ENCODE measurements at places on chromosomes 3 and 15.

DNA sequence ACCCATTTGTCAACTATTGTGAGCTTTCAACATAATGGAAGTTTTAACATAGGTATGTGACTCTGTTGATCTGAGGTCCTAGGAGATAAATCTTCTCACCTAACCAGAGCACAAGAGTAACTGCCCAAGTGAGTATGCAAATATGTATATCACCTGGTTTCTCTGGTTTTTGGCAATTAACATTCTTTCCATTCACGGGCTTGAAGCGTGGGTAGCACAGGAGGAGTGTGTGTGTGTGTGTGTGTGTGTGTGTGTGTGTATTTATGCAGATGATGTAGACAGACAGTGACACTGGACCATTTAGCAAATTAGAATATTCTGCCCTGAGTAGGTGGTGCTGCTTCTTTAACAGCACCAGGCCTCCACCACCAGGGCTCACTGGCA is 15.0 kb downstream of the EPHB1 start:
- no peak for DNase-seq

DNA sequence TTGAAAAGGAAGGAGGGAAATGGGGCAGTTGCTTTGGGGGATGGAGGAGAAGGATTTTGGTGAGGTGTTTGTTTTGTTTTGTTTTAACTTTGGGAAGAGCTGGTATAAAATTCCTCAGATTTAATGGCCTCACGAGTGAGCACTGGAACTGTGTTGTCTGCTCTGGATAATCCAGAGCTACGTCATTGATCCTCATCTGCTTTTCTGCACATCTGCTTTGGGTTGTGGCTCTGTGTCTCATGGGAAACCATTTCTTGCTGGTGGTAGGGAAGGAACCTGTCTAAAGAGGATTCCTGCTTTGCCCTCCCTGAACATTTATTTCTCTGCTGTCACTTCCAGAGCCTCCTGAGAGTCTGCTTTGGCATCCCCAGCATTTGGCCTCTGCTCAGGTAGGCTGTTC is 3.1 kb downstream of the SNRK start:
- no peak for DNase-seq

- DNase-seq: no peak
Measured at GRCh38 chr3:186181901-186182300, 73.0 kb upstream of the ETV5 start.

DNA sequence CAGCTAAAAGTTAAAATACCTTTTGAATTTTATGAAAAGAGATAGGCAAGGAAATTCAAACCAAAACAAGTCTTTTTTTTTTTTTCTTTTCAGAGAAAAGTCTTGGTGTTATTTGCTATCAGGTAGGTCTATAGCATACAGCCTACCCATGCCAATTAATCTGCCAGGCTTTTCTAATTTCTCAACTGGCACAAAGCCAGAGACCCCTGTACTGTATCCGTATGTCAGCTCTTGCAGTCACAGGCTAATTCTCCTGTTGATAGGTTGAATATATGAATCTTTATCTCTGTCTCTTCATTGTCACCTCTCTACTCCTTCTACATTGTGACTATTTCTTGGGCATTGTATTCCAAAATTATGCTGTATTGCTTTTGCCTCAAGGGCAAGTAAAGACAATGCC is 133.4 kb downstream of the IL5RA start:
- DNase-seq: no peak

- DNase-seq: no peak
Measured at GRCh38 chr3:46845397-46845859, 17.8 kb downstream of the MYL3 start.

DNA sequence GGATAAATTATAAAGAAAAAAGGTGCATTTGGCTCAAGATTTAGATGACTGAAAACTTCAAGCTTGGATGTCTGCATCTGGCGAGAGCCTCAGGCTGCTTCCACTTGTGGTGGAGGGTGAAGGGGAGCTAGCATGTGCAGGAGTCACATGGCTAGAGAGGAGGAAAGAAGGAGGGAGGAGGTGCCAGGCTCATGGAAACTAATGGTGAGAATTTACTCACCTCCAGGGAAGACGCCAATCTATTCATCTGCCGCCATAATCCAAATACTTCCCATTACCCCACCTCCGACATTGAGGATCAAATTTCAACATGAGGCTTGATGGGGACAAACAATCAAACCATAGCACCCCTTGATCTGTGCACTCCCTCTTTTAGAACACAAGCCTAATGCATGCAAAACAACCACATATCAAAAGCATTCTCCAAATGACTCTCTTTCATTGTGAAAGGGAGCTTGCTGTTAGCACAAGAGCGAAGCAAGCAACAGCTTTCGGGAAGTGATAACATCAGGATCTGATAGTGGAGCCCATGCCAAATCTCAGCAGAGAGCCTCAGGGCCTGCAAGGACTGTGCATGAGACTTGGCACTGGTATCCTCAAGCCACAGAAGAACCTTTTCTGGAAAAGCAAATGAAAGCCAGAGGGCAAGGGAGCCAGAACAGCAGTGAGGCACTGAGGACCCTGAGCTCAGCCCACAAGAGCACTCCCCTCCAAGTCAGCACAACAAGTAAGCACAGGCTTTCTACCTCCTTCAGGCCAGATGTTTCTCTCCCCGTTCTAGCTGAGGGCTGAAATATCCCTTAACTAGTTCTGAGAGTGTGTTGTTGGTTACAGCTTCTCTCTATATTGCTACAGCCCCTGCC is 50.2 kb upstream of the THBS1 start:
- no peak for DNase-seq

DNA sequence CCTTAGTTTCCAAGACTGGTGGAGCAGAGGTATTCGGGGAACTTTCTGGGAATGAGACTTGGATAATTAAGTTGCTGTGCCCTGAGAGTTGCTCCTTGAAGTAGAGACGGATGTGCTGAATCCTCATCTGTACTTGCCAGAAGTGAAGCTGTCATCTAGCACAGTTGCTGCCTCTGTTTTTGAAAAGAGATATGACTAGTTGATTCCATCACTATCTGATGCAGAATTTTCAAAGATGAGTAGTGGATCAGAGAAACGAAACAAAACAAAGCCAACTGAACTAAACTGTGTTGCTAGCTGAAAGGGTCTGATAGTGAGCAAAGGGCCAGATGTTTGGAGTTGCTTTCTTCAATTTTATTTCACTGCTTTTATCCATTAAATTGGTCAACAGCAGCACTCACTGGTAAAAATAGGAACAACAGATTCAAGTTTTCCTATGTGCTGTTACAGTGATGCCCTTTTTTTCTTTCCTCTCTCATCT is 52.7 kb downstream of the MITF start:
- no peak for DNase-seq

- DNase-seq: no peak
Measured at GRCh38 chr15:96331945-96332636, 1.6 kb downstream of the NR2F2 start.

DNA sequence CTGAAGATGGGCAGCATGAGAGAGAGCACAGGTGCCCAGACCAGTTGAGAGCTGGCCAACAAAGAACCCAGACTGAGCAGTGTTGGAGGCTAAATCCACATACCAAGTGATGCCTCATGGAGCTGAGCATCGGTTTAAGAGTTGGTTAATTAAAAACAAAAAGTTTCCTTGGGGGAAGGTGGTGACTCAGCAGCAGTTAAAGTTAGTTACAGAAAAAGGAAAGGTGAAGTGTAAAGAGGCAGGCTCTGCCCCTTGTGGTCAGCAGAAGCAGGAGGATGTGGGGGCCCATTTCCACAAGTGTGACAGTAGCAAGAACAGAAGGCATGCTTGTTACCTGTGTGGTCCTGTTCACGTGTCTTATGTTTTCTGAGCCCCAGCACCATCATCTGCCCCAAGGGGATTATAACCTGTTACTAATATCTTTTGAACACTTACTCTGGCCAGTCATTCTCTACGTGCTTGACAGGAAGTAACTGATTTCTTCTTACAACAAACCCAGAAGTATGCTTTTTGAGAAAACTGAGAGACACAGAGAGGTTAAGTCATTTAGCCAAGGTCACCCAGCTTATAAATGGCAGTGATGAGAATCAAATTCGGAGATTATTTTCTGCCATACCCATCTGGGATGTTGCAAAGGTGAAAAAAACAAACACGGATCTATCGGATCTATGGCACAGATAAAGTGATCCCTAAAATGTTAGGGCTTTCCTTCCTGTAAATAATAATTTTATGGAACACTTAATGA is 91.0 kb downstream of the EPHB1 start:
- DNase-seq: no peak

DNA sequence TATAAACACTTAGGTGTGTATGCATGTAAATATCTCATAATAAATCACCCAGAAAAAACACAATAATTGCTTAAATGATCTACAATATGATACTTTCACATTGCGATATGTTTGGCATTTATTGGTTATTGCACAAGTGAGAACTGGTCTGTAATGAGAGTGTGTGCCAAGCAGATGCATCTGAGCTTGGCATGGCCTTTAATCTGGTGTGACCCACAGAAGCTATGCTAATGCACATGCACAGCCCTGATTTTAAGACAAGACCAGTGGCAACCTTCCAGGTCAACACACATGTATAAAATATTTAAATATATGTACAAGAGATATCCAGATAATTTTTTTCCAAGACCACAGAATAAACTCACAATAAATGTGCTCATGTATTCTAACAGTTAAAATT is 42.7 kb downstream of the C2CD4A start:
- DNase-seq: no peak

Data from T follicular helper cell (primary cell).